ENCODE measurements at places on chromosomes 3 and 15. TPM values are rescaled to one million over a fixed set of nuclear protein-coding genes. Genes with fewer than 3 reads are reported as not detected.

The ULK3 gene
- total RNA-seq, result 48.5 TPM

The P2RY14 gene
- total RNA-seq, result 0.51 TPM

The FEZF2 gene
- total RNA-seq, result not detected

The POPDC2 gene
- total RNA-seq, result 7.2 TPM

The VGLL4 gene
- 22.3 TPM for total RNA-seq

GRCh38 chr3:18403061-18403460, 22.1 kb downstream of the SATB1 start:
- no peaks in the 10 kb centered on the region for H3K27me3 ChIP-seq
- H3K4me3 ChIP-seq, result peak overlapping the region; percentile 83
- no peak for DNase-seq
- H3K36me3 ChIP-seq, result peaks cover 82% of the 10 kb centered on the region
- peak overlapping the region; percentile 98 for H3K27ac ChIP-seq

DNA sequence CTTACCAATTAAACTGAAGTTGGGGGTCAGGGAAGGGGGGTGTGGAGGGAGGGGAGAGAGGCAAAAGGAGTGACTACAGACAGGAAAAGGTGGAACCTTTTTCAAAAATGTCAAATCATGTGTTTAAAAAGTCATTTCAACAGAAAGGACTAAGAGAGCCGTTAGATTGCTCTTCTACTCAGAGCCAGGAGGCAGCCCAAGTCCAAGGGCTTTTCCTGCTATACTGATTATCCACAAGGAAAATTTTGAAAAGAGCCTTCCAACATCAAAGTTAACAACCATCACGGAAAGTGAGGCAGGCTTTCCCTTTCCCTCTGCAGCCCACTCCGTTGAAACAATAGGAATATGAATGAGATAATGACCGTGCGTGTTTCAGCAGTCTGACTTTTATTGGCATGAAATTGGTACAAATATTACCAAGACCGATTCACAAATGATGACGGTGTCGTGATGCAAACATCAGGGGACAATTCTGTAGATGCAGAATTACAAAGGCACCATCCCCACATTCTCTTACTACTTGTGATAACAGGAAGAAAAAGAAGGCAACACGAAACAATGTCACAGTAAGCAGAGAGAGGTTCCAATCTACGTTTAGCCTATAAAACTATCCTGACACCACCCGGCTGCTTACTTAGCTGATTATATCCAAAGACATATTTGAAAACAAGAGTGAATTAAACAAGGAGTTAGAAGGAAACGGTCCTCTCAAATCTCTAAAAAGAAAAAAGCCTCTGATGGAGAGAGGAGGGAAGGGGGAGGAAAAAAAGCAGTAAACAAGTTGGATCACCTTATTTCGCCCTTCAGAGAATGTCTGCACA, 453.7 kb downstream of the FOXP1 start:
- H3K27ac ChIP-seq, result peak overlapping the region; percentile 98
- H3K4me1 ChIP-seq, result peaks cover 73% of the 10 kb centered on the region
- peaks cover 11% of the 10 kb centered on the region for H3K36me3 ChIP-seq
- no peak for DNase-seq
- H3K27me3 ChIP-seq, result no peaks in the 10 kb centered on the region
- H3K4me3 ChIP-seq, result peak overlapping the region; percentile 97

DNA sequence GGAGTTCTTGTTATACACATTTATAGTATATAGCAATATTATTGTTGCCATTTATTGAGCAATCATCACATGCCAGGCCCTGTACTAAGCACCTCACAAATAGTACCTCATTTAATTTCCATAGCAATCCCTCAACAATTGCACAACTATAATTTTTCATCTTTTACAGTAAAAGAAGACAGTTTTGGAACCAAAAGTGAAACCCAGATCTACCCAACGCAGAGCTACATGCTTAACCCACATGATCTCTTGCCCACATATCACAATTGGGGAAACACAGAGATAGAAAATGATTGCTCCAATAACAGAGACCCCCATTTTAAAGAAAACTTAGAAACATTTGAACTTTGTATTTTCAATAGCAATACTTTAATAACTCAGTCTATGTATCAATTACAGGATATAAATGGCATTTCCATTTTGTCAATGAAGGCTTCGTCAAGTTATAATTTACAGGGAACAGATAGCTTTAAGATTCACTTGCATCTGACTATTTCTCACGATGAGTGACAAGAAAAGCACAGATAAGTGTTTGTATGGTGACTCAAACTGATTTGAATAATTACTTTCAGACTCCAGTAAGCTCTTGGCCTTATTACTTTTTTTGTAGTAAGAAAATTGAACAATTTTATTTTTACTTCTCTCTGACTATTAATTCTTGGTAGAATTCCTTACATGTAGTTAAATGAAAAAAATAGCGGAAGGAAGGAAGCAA, 38.7 kb upstream of the CCDC50 start:
- no peak for DNase-seq
- no peaks in the 10 kb centered on the region for H3K27me3 ChIP-seq
- H3K36me3 ChIP-seq, result no peaks in the 10 kb centered on the region
- H3K4me1 ChIP-seq, result peaks cover 9% of the 10 kb centered on the region
- peak overlapping the region; percentile 81 for H3K27ac ChIP-seq
- H3K4me3 ChIP-seq, result peak overlapping the region; percentile 23

GRCh38 chr15:90001683-90002427, 731 bp downstream of the ZNF710 start:
- peaks cover 63% of the 10 kb centered on the region for H3K4me1 ChIP-seq
- DNase-seq, result peak; percentile 76
- peaks cover 9% of the 10 kb centered on the region for H3K36me3 ChIP-seq

DNA sequence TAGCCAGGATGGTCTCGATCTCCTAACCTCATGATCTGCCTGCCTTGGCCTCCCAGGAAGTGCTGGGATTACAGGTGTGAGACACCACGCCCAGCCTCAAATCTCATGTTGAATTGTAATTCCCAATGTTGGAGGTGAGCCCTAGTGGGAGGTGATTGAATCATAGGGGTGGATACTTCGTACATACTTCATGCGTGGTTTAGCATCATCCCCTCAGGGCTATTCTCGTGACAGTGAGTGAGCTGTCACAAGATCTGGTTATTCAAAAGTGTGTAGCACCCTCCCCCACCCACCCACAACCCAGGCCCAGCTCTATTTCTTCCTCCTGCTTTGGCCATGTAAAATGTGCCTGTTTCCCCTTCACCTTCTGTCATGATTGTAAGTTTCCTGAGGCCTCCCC, 236.9 kb upstream of the IL12A start:
- no peak for DNase-seq
- H3K27ac ChIP-seq, result no peak overlapping the region
- no peak overlapping the region for H3K4me3 ChIP-seq
- H3K4me1 ChIP-seq, result no peaks in the 10 kb centered on the region

DNA sequence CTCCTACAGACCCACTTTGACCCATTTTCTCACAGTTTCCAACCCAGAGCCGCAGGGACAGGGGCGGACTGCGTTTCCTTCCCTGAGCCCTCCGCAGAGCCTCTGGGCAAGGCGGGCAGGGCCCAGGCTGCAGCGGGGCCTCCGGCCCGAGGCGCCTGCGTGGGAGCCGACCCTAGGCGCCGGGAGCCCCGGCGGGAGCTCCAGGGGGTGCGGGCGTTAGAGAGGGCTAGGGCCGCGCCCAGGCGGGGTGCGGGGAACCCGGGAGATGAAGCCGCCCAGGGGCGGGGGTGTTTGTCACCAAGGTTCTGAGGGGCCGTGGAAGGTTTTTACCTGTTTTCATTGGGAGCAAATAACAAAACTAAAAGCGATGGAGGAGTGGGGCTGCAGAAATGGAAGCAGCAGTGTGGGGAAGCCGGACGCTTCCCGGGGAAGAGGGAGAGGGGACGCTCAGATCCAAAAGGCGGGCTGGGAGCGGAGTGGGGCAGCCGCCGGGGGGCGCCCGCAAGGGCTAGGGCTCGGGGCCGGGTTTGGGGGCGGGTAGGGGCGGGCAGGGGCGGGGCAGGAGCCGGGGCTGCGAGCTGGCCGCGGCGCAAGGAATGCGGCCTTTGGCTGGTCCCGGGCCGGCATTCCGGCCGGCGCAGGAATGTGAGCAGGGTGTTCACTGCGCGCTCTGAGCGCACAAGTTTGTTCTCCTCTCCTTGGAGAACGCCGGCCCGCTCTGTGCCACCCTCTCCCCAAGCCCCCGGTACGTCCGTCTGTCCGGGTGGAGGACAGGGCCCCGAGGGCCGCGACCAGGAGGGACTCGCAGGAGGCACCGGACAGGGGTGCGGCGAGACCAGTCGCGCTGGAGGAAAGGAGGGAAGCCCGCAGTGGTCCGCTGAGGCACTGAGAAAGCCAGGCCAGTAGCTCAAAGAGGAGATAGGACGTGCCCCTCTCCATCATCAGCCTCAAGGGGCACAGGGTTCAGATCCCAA, 61.1 kb downstream of the AMOTL2 start:
- no peak overlapping the region for H3K27ac ChIP-seq
- peak overlapping the region; percentile 69 for H3K4me3 ChIP-seq
- peaks cover 31% of the 10 kb centered on the region for H3K27me3 ChIP-seq
- no peaks in the 10 kb centered on the region for H3K36me3 ChIP-seq
- DNase-seq, result no peak
- H3K4me1 ChIP-seq, result peaks cover 3% of the 10 kb centered on the region

GRCh38 chr3:183579967-183580900, 24.7 kb upstream of the KLHL6 start:
- no peaks in the 10 kb centered on the region for H3K36me3 ChIP-seq
- H3K27ac ChIP-seq, result no peak overlapping the region
- DNase-seq, result no peak
- no peak overlapping the region for H3K4me3 ChIP-seq
- peaks cover 8% of the 10 kb centered on the region for H3K27me3 ChIP-seq

Data from activated T-cell treated with anti-CD3 and anti-CD28 coated beads, Interleukin-2, amount 50 U/mL, for 72 hours (primary cell).